ENCODE measurements at places on chromosomes 16 and 17. TPM values are rescaled to one million over a fixed set of nuclear protein-coding genes. Genes with fewer than 3 reads are reported as not detected.

- DNase-seq: no peak
- H3K36me3 ChIP-seq: no peaks in the 10 kb centered on the region
- H3K4me3 ChIP-seq: no peak overlapping the region
- no peaks in the 10 kb centered on the region for H3K4me1 ChIP-seq
- no peaks in the 10 kb centered on the region for H3K27me3 ChIP-seq
Observed at GRCh38 chr16:47849736-47850135, 306.1 kb downstream of the ABCC12 start.

- no peak overlapping the region for H3K27ac ChIP-seq
- H3K36me3 ChIP-seq: no peaks in the 10 kb centered on the region
- H3K4me3 ChIP-seq: no peak overlapping the region
- H3K27me3 ChIP-seq: peaks cover 64% of the 10 kb centered on the region
- no peak for DNase-seq
- H3K4me1 ChIP-seq: peaks cover 79% of the 10 kb centered on the region
Observed at GRCh38 chr17:36939052-36939801, 2.0 kb downstream of the LHX1 start.

DNA sequence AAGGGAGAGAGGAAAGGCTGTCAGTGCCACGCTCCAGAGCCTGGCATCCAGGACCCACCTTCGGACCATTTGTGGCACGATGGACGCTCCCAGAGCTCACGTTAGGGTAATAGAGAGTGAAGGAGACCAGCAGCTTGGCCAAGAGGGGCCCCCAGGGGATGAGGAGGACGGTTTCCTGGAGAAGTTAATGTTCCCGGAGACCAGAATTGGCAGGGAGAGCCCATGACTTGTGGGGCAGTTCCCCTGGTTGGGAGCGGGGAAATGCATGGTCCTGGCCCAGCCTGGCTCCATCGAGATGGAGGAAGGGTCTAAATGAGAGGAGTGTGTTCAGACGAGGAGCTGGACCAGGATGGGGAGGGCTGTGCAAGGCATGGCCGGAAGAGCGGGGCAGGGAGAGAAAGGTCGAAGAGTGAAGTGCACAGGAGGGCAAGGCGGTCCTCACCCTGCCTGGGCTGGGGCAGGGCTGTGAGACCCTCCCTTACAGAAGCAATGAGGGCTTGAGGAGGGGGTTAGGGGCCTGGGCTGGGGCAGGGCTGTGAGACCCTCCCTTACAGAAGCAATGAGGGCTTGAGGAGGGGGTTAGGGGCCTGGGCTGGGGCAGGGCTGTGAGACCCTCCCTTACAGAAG lies 2.9 kb upstream of the HIC1 start:
- H3K27me3 ChIP-seq: peaks cover 86% of the 10 kb centered on the region
- no peak for DNase-seq
- no peaks in the 10 kb centered on the region for H3K36me3 ChIP-seq
- no peak overlapping the region for H3K4me3 ChIP-seq

- no peak overlapping the region for H3K4me3 ChIP-seq
- DNase-seq: no peak
- no peaks in the 10 kb centered on the region for H3K4me1 ChIP-seq
- no peaks in the 10 kb centered on the region for H3K27me3 ChIP-seq
- no peak overlapping the region for H3K27ac ChIP-seq
Observed at GRCh38 chr17:79960788-79961522, 74.7 kb downstream of the TBC1D16 start.

GRCh38 chr17:43625606-43626005 lies 36.1 kb downstream of the MEOX1 start:
- DNase-seq: no peak
- no peak overlapping the region for H3K27ac ChIP-seq
- no peak overlapping the region for H3K4me3 ChIP-seq
- H3K27me3 ChIP-seq: no peaks in the 10 kb centered on the region
- no peaks in the 10 kb centered on the region for H3K4me1 ChIP-seq
- no peaks in the 10 kb centered on the region for H3K36me3 ChIP-seq

DNA sequence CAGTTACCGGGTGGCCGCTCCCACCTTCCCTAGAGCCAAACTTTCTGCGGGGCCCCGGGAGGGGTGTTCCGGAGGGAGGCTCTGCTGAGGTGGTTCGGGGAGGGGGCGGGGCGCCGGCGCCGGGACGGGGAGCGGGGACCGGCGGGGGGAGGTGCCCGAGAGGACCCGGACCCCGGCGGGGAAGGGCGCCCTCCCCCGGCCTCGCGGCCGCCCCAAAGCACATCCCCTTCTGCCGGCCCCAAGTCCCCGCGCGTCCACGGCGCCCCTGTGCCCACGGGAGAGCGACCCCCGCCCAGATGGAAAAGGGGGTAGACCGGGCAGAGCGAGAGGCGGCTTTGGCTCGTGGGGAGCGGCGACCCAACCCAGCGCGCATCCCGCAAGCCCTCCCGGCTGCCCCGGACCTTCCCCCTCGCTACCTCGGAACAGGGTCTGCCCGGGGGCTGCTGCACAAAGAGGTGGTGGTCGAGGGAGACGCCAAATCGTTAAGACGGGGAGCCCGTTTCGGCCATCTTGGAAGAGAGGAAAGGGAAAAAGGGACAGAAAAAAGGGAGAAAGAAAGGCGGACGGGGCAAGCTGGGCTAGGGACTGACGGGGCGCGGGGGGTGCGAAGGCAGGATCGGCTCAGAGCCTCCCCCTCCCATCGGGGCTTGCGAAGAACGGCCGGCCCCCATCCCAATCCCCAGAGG lies 530 bp downstream of the PCGF2 start:
- H3K4me1 ChIP-seq: peaks cover 61% of the 10 kb centered on the region
- no peaks in the 10 kb centered on the region for H3K27me3 ChIP-seq
- no peaks in the 10 kb centered on the region for H3K36me3 ChIP-seq
- peak overlapping the region; percentile 71 for H3K27ac ChIP-seq
- H3K4me3 ChIP-seq: peak overlapping the region; percentile 57
- DNase-seq: no peak

- H3K4me1 ChIP-seq: peaks cover 12% of the 10 kb centered on the region
- H3K4me3 ChIP-seq: no peak overlapping the region
- H3K27ac ChIP-seq: no peak overlapping the region
Observed at GRCh38 chr16:85114909-85115567, 2.8 kb upstream of the CIBAR2 start.

The MYH2 gene
- not detected for total RNA-seq

The KRTAP9-8 gene
- total RNA-seq: not detected
